Renal pelvis (tissue), 12 donors: ENCODE measurements at places on chromosomes 7 and 10. TPM values are rescaled to one million over a fixed set of nuclear protein-coding genes. Genes with fewer than 3 reads are reported as not detected.
A peak's percentile ranks its signal among the peaks of the same experiment; 100 is the strongest.

DNA sequence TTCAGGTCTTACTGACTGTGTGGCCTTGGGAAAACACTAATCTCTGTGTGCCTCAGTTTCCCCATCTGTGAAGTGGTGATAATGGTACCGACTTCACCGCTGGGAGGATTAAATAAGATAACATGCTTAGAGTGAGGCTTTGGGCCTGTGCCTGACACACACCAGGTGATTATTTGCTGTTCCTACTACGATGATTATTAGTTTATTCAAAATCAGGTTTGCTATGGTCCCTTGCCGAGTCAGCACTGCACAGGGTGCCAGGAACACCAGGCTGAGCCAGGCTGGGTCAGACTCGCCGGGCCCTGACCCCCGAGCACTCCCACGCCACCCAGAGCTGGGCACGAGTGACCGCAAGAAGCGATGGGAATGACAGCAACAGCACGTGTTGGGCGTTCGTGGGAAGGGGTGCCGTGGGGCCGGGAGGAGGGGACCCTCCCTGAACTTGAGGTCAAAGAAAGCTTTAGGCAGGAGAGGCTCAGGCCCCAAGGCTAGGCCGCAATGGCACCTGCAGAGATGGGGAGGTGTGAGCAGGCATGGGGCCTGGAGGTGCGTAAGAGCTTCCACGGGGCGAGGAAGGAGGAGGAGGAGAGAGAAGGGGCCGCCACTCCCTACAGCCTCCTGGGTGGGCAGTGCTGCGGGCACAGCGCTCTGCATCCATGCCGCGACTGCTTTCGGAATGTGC lies 325.4 kb downstream of the DNAJB6 start:
- no peak for DNase-seq

GRCh38 chr7:155602750-155603149 lies 41.7 kb upstream of the RBM33 start:
- DNase-seq, result no peak

The SFTPD gene
- 1.5 TPM for polyA plus RNA-seq

The CPXM2 gene
- polyA plus RNA-seq, result 4.9 TPM

The H2BK1 gene
- not detected for polyA plus RNA-seq

The JCAD gene
- 36.1 TPM for polyA plus RNA-seq

The CUBN gene
- polyA plus RNA-seq, result 170 TPM

DNA sequence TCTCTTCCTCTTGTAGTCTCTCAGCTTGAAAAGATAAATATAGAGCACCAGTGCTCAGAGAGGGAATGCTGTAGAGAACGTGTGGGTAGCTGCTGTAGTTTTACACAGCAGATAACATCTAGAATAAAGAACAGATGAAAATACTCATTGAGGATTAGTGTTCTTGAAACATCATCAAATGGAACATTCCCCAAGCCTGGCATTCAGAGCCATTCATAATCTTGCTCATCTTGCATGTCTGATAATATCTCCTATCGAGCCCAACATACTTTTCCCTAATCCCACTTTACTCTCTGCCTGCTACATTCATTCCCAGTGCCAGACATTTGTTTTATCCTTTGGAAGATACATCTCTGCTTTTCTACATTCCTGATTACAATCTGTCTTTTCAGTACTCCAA lies 35.2 kb downstream of the MCU start:
- no peak for DNase-seq

- DNase-seq, result no peak
These were observed 603.4 kb upstream of the AUTS2 start for GRCh38 chr7:68994841-68995240.

DNA sequence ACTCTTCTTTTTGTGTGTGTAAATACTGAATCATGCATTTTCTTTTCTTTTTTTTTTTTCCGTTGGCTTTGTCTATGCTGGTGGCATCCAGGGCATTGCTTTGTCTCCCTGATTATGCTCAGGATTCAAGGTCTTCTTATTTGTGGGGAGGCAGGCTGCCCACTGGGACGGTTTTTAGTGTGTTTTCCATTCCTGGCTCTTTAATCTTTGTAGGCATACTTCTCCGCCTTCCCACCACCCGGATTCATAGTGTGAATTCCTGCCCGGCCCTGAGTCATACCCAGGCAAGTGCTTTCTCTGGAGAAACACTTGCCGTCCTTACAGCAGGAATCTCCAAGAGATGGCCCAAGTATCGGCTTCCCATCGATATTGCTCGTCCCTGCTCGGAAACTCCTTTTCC lies 5.2 kb downstream of the ZNF655 start:
- DNase-seq, result no peak

The MKX gene
- polyA plus RNA-seq, result 0.09 TPM

- DNase-seq, result no peak
These were observed 52.2 kb downstream of the ASB13 start for GRCh38 chr10:5614155-5614721.

DNA sequence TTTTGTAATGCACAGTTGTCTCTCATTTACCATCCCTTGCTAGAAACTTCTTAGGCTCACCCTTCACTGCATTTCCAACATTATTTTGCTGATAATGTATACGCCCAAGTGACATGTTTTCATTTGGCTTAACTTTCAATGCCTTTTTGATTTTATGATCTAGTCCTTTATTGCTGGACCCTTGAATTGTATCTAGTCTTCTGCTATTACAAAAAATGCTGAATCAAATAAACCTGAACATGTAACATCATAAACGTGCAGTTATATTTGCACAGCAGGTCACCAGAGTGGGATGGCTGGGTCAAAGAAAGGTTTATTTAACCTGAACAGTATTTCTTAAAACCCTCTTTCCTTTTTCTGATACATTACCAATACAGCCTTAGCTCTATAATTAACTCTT lies 63.0 kb downstream of the MINDY3 start:
- no peak for DNase-seq

DNA sequence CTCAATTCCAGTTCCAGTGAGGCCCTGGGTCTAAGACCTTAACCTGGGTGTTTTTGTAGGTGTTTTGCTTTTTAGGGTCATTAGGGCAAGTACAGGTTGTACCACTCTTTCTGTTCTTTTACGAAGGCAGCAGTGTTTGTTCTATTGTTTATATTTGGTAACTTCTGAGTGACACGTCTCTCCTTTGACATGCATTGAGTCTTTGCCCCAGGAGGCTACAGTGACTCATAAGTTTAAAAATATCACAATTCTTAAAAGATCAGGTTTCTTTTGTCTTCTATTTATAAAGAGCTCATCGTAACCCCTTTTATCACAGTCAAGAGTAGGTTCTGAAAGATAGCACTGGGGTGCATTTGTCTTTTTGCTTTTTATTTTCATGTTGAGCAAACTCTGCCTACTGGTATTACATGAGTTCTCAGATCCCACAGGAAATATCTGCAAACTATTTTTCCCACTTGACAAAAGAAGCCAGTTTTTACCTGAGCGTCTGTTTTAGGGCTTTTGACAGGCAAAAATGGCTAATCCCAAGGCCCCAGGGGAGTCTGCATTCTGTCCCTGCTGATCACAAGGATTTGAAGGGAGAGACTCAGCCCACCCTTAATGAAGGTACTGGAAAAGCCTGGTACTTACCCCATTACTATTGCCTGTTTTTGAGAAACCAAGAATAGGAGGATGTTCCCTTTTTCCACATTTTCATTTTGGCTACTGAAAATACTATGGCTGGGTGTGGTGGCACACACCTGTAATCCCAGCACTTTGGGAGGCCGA lies 7.9 kb downstream of the NUDT13 start:
- no peak for DNase-seq

The SYT15B gene
- polyA plus RNA-seq, result 2.8 TPM

- peak; percentile 79 for DNase-seq
These were observed 382.5 kb upstream of the KIAA1217 start for GRCh38 chr10:23826421-23826820.

The LRWD1 gene
- polyA plus RNA-seq, result 20.2 TPM

The TMEM139 gene
- 62.9 TPM for polyA plus RNA-seq

The FAM221A gene
- polyA plus RNA-seq, result 14.3 TPM

DNA sequence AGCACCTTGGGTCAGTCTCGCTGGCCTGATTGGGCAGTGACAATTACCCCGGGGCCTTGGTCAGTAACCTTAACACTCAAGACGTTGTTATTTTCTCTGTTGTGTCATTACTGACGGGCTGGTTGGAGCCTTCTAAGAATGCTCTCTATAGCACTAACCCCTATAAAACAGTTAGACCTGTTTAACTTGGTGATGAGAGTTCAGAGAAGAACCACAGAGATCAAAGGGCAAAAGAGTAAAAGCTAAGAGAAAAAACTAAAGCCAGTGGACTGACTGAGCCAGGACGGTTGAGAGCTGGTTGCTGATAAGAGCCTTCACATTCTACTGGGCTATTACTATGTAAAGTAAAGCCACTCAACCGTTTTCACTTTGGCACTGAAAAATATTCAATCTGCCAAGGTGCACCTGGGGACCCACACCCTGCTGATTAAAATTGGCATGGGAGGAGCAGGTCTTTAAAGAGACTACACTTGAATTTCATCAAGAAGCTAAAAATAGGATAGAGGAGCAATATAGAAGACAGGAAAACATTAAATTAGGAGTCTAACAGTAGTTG lies 13.6 kb upstream of the ITGB1 start:
- DNase-seq, result no peak

- no peak for DNase-seq
These were observed 16.9 kb upstream of the STMP1 start for GRCh38 chr7:135645296-135645904.

The SH3PXD2A gene
- 29.4 TPM for polyA plus RNA-seq

The CSTF2T gene
- 40.9 TPM for polyA plus RNA-seq

The WDFY4 gene
- polyA plus RNA-seq, result 2.4 TPM

DNA sequence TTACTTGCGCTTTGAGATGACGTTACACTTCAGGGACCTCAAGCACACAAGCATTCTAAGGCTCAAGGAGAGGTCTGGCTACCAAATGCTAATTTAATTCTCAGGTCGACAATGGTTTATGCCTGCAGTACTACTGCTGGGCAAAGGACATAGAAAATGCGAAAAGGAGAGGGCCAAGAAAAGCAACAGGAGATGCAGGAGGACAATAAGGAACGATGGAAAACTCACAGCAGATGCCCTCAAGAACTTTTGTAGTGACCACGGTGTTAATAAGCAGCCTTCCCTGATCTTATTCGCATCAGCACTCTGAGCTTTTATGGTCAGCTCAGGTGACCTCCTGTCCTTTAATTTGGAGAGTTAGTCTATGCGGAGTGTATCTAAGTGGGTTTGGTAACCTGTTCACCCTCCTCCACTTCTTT lies 146.3 kb downstream of the GPR85 start:
- DNase-seq, result no peak

GRCh38 chr10:27253576-27253975 lies 13.0 kb upstream of the ACBD5 start:
- no peak for DNase-seq

DNA sequence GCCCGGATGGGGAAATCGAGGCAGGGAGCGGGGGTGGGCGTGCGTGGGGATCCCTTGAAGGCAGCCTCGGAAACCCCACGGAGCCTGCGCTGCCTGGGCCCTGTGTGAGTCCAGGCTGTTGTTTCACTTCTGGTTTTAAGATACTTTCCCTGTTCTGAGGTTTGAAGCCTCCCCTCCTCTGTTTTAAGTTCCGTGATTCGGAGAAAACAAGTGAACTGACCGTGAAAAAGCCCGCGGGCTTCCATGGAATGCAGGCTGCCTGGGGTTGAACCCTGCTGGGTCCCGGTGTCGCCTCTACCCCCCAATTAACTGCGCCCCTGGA lies 401 bp downstream of the LRRC27 start:
- DNase-seq, result no peak

DNA sequence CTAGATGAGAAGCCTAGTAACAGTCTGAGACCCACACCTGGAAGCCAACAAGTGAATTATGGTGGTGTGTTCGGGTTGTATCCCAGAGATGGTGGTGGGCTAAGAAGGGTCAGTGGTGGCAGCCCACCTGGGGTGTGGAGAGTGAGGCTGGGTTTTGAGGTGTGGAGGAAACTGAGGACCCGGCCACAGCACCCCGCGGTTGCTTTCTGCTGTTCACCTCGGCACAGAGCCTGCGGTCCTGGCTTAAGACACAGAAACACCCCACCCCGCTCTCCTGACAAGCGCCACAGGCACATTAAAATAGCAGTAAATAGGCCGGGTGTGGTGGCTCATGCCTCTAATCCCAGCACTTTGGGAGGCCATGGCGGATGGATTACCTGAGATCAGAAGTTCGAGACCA lies 395.1 kb downstream of the GLRX3 start:
- DNase-seq, result no peak

The STAG3 gene
- polyA plus RNA-seq, result 10.2 TPM

The TRIM4 gene
- polyA plus RNA-seq, result 30.1 TPM

- no peak for DNase-seq
These were observed 273.0 kb downstream of the ZMYND11 start for GRCh38 chr10:408236-408635.

DNA sequence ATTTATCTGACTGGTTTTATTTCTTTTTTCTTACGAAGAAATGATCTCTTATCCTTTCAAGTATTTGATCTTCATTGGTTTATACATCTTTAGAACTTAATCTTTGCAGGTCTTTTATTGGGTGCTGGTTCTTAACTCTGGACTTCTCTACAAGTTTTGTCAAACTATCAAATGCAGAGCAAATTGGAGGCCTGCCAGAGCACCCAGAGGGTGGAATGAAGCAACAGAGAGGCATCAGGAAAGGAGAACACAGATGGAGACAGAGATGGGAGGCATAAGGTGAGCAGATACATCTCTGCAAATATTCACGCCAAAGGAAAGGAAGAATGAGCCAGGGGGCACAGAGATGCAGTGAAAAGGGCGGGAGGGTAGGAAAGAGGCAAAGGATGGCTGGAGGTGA lies 130.3 kb downstream of the PKD1L1 start:
- no peak for DNase-seq

The ACTR3C gene
- polyA plus RNA-seq, result 9.1 TPM

The VAX1 gene
- not detected for polyA plus RNA-seq

GRCh38 chr7:151429560-151430331 lies 10.2 kb downstream of the CRYGN start:
- no peak for DNase-seq

The GIMAP6 gene
- 16.3 TPM for polyA plus RNA-seq

- peak; percentile 52 for DNase-seq
These were observed 14.5 kb upstream of the AKR1C2 start for GRCh38 chr10:5018134-5018533.

DNA sequence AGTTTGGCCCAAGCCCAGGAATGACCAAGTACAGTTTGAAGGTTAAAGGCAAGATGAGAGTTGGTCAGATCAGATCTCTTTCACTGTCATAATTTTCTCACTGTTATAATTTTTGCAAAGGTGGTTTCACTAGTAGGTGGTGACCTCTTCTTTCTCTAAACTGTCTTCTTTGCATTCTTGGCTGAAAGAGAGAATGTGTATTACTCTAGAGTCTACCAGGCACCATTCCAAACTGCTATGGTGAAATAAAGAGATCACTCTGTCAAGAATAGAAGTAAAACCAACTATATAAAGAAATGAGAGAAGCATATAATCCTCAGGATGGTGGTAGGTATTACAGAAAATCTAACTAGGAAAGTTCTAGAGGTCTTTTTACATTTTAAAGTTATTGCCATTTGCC lies 72.7 kb downstream of the DYNC1I1 start:
- no peak for DNase-seq

The ASB10 gene
- 0.04 TPM for polyA plus RNA-seq
